ENCODE measurements at places on chromosomes 3 and 15.

DNA sequence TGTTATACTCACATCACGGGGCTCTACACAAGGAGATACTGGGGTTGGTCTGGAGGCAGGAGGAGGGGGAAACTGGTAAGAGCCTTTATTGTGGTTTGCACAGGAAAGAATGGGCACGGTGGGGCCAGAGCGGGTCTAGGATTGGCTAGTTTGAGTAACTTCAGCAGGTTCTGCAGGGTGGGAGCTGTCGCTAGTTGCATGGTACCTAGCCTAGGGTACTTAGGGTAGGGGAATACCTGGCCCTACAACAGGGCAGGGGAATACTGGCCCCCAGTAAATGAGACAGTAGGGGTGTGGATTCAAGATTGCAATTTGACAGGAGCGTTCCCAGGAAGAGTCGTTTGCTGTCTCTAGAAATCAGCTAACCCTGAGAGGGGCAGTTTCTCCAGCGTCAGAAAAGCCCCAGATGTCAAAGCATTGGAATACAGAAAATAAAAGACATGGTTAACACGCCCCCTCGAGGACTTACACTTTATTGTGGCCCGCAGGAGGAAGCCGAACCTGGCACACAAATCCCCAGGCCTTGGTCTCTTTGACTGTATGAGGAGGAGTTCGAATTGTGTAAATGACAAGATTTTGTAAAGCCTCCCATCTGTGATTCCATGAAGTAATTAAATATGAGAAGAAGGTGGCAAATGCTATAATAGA, 32.0 kb downstream of the ST8SIA2 start:
- DNase-seq: no peak

DNA sequence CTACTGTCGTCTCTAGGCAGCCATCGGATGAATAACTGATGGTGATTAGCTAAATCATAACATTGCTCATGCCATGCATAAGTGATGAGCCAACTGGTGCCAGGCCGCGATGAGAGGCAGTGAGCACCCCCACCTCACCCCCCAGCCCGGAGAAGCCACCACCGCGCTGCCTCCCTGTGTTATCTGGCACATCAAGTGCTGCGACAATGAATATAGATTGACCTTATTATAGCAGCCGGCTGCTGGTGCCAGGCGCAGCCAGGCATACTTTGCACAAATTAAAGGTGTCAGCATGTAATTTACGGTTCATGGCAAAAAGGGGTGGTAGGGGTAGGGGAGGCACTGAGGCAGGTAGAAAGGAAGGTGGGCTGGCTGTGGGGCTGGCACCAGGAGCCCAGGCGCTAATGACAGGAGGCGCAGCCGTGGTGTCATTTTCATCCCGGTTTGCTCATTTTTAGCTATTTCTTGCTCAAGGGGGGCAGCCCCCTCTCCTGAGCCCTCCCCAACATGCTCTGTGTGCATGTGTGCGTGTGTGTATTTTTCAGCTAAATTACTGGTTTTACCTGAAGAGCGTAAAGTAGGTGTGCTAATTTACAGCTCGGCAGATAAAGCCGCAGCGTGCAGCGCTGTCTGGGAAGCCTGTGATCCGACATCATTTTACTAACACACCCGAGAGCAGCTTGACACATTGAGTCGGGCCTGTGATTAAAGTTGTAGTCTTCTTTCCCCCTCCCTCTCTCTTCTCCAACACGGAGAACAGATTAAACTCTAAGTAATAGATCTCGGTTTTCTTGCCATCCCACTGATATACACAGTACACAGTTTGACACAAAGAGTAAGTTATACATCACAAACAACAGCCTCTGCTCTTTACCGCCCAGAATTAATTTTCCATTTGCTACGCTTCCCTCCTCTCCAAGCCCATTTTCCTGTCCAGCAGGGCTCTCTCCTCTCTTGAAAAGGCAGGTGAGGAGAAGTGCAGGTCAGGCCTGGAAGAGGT, 212.3 kb downstream of the RPLP1 start:
- DNase-seq: no peak

DNA sequence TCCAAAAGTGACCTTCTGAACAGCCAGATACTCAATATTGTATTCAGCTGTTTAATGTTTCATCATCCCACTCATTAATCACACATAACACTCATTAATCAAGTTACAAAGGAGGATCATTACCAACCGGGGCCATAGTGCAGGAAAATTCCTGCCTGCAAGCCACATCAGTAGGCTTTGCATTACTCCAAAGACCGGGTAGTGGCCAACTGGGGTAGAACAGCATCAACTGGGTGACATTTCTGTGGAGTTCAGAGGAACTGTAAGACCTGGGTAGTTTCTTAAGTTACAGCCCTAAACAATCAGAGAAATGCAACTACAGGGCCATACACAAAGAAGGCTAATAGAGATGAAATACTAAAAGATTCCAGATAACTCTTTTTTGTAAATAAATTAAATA, 253.1 kb downstream of the WDR72 start:
- DNase-seq: no peak

- no peak for DNase-seq
These were observed 419.6 kb downstream of the DIPK2A start for GRCh38 chr3:144391236-144391635.

- DNase-seq: peak; percentile 25
These were observed 69.7 kb upstream of the LRRFIP2 start for GRCh38 chr3:37243820-37244748.

GRCh38 chr3:155110022-155110421, 29.9 kb downstream of the MME start:
- no peak for DNase-seq

DNA sequence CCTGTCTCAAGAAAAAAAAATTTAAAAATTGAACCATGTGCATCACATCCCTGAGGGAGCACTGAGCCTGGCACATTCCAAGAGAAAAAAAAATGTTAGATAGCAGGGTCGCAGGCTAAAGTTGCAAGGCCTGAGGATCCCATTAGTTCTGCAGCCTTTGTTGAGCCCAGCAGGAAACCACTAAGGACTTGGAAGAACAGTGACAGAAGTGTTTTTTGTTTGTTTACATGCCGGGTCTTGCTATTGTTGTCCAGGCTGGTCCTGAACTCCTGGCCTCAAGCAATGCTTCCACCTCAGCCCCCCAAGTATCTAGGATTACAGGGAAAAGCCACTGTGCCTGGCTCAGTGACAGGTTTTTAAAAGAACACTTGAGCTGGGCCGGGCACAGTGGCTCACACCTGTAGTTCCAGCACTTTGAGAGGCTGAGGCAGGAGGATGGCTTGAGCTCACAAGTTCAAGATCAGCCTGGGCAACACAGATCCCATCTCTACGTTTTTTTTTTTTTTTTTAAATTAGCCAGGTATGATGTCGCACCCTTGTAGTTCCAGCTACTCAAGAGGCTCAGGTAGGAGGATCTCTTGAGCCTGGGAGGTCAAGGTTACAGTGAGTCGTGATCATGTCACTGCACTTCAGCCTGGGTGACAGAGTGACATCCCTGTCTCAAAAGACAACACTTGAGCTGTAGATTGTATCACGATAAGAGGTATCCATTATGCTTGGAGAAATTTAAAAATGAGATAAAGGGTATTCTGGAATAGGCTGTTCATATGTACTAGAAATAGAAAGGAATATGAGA, 15.2 kb downstream of the CHAC1 start:
- DNase-seq: no peak

GRCh38 chr3:73580343-73580742, 44.4 kb downstream of the PDZRN3 start:
- DNase-seq: no peak
